Mesendoderm (in vitro differentiated cells): ENCODE measurements at places on chromosomes 12 and 14.
A peak's percentile ranks its signal among the peaks of the same experiment; 100 is the strongest.

DNA sequence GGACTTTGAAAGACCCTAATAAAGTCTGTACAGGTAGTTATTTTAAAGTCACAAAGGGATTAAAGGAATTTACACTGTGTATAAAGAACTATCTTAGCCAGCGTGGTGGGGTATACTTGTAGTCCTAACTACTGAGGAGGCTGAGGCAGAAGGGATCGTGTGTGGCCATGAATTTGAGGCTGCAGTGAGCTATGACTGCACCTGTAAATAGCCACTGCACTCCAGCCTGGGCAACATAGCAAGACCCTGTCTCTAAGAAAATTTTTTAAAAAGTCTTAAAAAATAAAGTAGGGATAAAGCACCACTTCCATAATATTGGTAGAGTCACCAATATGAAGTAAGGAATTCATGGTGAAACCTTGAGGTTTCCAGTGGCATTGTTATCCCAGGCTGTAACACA, 18.1 kb downstream of the ACVR1B start:
- no peak for DNase-seq

- peak; percentile 93 for DNase-seq
Measured at GRCh38 chr12:49200919-49201594, 12.2 kb upstream of the TUBA1A start.

DNA sequence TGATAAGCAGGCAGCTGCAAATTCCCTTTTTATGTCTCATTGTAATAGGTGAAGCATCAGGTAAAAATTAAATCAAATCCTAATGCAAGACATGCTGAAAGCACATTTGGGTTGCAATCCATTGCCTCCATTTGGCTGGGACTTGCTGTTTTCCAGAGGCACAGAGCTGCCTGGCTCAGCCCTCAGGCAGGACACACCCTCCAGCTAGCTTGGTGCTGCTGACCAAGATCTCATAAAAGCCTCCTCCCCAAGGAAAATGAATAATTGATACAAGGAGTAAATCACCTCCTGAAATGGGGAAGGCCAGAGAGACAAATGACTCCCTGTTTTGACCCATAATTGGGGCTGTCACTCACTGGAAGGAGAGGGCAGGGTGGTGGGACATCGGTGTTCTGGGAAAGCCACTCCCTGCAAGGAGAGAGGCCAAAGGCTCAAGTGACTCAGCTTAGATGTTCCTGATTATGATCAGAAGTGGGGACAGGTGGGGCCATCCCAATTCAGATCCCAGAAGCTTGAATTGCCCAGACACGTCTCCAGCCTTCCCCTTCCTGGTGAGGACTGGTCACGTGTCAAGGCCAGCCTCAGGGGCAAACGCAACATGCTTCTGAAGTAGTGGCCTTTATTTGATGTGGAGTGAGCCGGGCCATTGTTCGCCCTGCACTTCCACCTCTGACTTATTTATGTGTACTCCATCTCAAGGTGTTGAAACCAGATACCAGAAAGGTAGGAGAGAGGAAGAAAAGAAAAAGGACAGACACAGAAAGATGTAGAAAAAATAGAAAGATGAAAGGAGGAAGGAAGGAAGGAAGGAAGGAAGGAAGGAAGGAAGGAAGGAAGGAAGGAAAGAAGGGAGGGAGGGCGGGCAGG, 773.7 kb downstream of the BCL11B start:
- no peak for DNase-seq

DNA sequence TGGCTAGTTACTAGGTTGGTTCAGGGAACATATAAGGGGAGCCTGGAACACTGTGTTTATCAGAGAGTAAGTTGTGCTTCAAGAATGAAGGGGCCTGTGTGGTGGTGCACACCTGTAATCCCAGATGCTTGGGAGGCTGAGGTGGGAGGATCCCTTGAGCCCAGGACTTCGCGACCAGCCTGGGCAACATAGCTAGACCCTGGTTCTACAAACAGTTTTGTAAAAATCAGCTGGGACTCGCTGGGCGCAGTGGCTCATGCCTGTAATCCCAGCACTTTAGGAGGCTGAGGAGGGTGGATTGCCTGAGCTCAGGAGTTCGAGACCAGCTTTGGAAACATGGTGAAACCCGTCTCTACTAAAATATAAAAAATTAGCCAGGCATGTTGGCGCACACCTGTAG, 42.1 kb upstream of the GPR132 start:
- DNase-seq = no peak

- DNase-seq = no peak
Measured at GRCh38 chr12:6791931-6792520, 2.7 kb downstream of the CD4 start.

- DNase-seq = no peak
Measured at GRCh38 chr12:29589851-29590250, 92.4 kb upstream of the OVCH1 start.

- no peak for DNase-seq
Measured at GRCh38 chr12:72673853-72674252, 401.7 kb downstream of the TRHDE start.
